ENCODE measurements at places on chromosomes 11 and 22.

DNA sequence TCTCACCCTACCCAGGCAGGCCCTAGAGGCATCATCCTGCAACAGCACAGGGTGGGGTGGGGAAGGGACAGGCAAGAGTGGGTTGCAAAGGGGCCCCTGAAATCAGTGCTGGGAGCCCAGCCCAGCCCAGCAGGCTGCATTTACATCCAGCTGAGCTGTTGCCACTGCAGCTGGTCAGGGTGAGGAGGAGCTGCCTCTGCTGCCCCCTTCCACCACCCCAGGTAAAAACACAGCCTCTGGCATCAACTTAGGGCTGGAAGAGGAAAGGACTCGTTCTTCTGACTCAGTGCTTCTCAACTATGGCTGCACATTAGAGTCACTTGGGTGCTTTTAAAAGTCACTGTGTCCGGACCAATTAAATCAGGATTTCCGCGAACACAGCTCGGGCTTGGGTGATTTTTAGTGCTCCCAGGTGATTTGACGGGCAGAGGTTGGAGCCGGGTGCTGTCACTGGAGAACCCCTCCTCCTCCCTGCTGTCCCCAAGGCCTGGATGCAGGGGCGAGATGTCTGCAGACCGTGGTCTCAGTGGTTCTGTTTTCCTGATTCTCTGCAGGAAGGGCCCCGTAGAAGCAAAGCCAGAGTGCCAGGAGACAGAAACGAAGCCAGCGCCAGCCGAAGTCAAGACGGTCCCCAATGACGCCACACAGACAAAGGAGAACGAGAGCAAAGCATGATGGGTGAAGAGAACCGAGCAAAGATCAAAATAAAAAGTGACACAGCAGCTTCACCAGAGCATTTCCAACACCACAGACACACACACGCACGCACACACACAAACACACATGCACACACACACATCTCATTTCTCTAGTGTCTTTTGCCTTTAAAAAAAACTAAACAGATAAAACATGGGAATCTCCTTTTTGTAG, 39.4 kb upstream of the TTC12 start:
- no peak for DNase-seq

DNA sequence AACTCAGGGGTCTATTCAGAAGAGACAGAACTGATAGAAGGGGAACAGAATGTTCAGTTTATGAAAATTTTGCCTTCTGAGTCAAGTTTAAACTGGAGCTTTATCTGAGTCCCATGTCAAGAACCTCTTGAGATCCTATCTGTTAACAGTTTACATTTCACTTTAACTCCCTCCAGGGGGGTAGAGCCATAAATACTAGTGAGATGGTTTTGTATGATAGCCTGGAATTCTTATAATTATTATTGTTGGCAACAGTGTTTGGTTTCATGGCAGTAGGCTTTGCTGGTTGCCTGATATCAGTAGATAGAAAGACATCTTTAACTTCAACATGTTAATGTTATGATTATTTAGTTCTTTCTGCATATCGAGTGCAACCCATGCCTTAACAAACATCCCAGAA, 498.5 kb downstream of the INSC start:
- no peak for DNase-seq

- no peak for DNase-seq
Observed at GRCh38 chr11:26947379-26947844, 46.5 kb upstream of the FIBIN start.

DNA sequence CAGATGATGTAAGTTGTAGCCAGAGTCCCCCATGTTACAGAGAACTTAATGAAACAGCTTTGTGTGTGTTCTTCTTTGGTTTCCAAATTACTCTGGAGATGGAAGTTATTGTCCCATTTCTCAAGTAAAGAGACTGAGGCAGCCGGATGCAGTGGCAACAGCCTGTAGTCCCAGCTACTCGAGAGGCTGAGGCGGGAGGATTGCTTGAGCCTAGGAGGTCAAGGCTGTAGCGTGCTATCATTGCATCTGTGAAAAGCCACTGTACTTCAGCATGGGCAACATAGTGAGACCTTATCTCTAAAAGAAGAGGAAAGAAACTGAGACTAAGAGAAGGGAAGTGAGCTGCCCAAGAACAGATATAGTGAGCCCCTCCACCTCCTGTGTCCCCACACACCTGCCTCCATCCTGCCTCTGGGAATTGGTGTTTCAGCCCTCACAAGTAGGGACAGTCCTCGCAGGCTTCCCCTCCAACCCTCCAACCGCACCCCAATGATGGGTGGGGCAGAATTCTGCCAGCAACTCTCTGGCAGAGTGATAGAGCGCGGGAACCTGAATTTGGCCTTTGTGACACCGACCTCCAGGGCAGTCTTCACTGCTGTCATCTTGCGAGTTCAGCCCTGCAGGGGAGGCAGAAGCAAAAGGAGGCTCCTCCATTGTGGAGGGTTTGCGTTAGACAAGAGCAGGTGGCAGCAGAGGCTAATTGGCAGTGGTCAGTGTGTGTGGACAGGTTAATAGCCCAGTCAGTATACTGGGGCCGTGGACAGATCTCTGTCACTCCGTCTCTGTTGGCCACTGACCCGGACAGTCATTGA, 1.6 kb downstream of the PDXP start:
- DNase-seq = no peak

DNA sequence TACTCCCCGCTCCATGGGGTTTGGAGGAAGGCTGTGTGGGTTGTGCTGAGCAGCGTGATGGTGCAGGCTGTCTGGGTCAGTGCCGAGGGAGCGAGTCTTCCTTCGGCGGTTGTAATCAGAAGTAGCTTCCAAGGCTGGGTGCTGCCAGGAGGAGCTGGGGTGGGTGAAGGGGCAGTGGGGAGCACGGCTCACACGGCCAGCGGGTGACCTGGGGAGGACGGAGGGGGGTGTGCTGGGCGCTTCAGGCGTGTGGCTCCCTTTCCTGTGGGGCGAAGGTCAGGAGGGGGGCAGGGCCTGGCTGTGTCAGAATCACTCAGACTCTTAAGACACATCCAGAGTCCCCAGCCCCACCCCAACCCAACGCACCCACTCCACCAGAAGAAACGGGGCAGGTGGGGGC, 60.2 kb downstream of the LRP5 start:
- no peak for DNase-seq

- no peak for DNase-seq
Observed at GRCh38 chr11:119935349-119935925, 202.5 kb downstream of the TRIM29 start.
